MCF 10A (cell line): ENCODE measurements at places on chromosomes 11 and 22. TPM values are rescaled to one million over a fixed set of nuclear protein-coding genes. Genes with fewer than 3 reads are reported as not detected.
A peak's percentile ranks its signal among the peaks of the same experiment; 100 is the strongest.

The SLC6A5 gene
- not detected in 2 replicates for total RNA-seq

The KCNJ11 gene
- total RNA-seq = 0.54 TPM in 1 of 2 replicates, not detected in the other

The DSCAML1 gene
- not detected in 2 replicates for total RNA-seq

The TTLL1 gene
- 3.3 and 3.6 TPM in 2 replicates for total RNA-seq

- H3K27ac ChIP-seq = no peak overlapping the region
- no peak for DNase-seq
- no peaks in the 10 kb centered on the region for H3K4me1 ChIP-seq
- H3K27me3 ChIP-seq = peaks cover 28% of the 10 kb centered on the region
- no peak overlapping the region for H3K4me3 ChIP-seq
These were observed 132.9 kb upstream of the POU2AF2 start for GRCh38 chr11:111112614-111113013.

- H3K4me3 ChIP-seq = no peak overlapping the region
- H3K4me1 ChIP-seq = peaks cover 10% of the 10 kb centered on the region
- DNase-seq = no peak
- H3K27me3 ChIP-seq = no peaks in the 10 kb centered on the region
These were observed 799 bp downstream of the CCDC88B start for GRCh38 chr11:64340671-64341335.

GRCh38 chr11:85759915-85760314 is 51.0 kb downstream of the SYTL2 start:
- no peak overlapping the region for H3K27ac ChIP-seq
- H3K36me3 ChIP-seq = no peaks in the 10 kb centered on the region
- peaks cover 9% of the 10 kb centered on the region for H3K4me1 ChIP-seq
- DNase-seq = peak; percentile 42
- H3K27me3 ChIP-seq = no peaks in the 10 kb centered on the region

DNA sequence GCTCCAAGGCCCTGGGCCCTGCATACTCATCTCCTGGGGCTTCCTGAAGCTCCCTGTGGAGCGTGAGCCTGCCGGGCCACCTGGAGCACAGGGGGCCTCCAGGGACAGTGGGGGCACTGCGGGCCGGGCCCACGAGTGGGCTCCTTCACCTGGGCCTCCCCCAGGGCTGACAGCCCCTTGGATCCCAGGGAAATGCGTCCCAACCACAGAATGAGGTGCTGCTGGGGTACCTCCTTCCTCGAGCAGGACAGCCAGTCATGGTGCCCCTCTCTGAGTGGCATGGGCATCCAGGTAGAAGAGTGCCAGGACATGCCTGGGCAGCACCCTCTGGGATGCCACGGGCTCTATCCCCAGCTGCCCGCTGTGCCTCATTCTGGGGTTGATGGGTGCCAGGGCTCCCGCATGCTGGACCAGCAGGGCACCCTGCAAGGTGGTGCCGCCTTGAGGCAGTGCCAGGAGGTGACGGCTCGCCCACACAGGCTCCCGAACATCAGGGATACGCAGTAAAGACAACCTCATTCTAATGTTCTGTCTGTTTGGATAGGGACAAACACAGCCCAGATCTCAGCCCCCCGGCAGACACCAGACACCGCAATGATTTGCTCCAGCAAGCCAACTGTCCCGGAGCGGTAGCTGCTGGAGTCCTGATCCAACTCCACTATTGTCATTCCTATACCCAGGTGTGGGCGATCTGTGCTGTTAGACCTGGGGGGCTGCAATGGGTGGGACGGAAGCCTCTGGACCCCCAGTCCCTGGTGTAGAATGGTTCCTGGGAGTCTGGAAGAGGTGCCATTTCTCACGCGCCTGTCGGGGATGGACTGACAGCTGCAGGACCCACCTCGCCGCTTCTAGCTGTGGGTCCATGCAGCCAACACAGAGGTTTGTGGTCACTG is 25.8 kb downstream of the KRTAP5-5 start:
- peak overlapping the region; percentile 42 for H3K27ac ChIP-seq
- H3K4me3 ChIP-seq = no peak overlapping the region
- H3K36me3 ChIP-seq = no peaks in the 10 kb centered on the region
- no peak for DNase-seq
- peaks cover 12% of the 10 kb centered on the region for H3K27me3 ChIP-seq
- H3K4me1 ChIP-seq = peaks cover 4% of the 10 kb centered on the region

GRCh38 chr22:32722441-32722840 is 79.1 kb upstream of the TIMP3 start:
- no peak overlapping the region for H3K27ac ChIP-seq
- H3K4me3 ChIP-seq = no peak overlapping the region
- H3K27me3 ChIP-seq = no peaks in the 10 kb centered on the region
- H3K4me1 ChIP-seq = peaks cover 25% of the 10 kb centered on the region
- H3K36me3 ChIP-seq = no peaks in the 10 kb centered on the region
- no peak for DNase-seq

DNA sequence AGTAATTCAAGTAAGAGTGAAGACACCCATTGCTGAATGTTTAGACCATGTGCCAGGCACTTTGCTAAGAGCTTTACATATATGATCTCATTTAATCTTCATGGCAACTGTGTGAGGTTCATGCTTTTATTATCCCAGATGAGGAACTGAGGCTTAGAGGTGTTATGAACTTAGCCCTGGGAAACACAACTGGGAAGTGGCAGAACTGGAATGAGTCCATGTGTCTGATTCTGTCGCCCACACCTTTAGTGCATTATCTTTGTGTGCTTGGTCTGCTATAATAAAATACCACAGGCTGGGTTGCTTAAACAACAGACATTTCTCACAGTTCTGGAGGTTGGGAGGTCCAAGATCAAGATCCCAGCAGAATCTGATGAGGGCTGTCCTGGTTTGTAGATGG is 108.7 kb upstream of the PLET1 start:
- H3K27me3 ChIP-seq = no peaks in the 10 kb centered on the region
- DNase-seq = no peak
- no peak overlapping the region for H3K27ac ChIP-seq
- H3K4me3 ChIP-seq = no peak overlapping the region

DNA sequence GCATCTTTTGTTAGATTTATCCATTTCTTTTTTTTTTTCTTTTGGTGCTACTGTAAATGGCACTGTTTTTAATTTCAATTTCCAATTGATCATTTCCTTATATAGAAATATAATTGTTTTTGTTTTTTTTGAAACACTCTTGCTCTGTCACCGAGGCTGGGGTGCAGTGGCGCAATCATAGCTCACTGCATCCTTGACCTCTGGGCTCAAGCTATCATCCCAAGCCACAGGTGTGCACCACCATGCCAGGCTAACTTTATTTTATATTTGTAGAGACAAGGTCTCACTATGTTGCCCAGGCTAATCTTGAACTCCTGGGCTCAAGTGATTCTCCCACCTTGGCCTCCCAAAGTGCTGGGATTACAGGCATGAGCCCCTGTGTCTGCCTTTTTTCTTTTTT is 16.4 kb downstream of the FRMD8 start:
- H3K4me1 ChIP-seq = no peaks in the 10 kb centered on the region
- H3K27me3 ChIP-seq = no peaks in the 10 kb centered on the region
- H3K4me3 ChIP-seq = no peak overlapping the region
- H3K27ac ChIP-seq = no peak overlapping the region
- peaks cover 71% of the 10 kb centered on the region for H3K36me3 ChIP-seq
